Stimulated activated CD8-positive, alpha-beta memory T cell treated with anti-CD3 and anti-CD28 coated beads, Interleukin-7, amount 100 ng/mL, for 1 hour (primary cell): ENCODE measurements at places on chromosomes 2 and 18.

GRCh38 chr18:28125051-28125450 is 51.9 kb downstream of the CDH2 start:
- no peak for DNase-seq

DNA sequence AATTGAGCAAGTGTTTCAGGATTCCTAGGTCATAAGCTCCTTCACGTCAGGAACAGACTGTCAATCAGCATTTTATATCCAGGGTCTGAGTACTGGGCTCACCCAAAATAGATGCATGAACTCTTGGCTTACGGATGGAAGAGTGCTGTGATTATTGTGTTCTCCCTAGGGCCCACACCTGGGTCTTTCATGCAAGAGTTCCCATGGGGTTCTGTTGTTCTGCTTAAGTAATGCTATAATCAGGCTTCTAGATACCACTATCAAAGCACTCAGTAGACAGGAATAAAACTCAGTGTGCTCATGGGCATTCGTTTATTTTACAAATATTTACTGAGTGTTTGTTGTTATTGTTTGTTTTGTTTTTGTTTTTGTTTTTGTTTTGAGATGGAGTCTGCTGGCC is 46.4 kb upstream of the PMAIP1 start:
- DNase-seq: no peak

DNA sequence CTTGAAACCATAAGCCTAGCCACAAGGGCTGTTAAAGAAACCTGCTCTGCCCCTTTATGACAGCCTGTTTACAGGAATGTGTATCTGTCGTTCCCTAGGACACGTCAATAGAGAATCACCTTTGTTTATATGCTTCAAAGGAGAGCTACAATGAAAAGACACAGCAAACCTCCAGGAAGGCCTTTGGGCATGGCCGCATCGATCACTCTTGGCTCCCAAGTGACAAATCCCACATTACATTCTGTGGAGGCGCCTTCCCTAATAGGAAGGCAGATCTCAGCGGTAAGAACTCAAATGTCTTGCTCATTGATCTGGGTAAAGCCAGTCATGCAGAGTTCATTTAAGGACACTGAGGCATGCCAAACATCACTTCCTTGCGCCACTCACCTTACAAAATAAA is 26.5 kb downstream of the KIAA2012 start:
- no peak for DNase-seq

GRCh38 chr18:56919190-56919589 is 227.7 kb upstream of the BOD1L2 start:
- no peak for DNase-seq

DNA sequence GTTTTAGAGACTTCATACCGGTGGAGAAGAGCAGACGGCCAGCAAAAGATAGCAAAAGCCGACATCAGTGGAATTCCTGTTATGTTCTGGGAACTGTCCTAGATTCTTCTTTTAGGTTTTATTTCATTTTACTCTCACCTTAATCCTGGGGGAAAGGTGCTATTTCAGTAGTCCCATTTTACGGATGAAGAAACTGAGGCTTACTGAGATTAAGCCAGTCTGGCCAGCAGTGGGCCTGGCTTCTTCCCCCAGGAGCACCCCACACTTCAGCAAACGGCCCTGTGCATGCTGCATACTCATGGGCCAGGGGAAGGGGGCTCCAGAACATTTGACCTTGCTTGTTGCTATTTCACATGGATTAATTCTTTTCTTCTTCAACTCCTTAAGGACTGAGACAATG is 56.7 kb downstream of the NTSR2 start:
- DNase-seq: no peak

DNA sequence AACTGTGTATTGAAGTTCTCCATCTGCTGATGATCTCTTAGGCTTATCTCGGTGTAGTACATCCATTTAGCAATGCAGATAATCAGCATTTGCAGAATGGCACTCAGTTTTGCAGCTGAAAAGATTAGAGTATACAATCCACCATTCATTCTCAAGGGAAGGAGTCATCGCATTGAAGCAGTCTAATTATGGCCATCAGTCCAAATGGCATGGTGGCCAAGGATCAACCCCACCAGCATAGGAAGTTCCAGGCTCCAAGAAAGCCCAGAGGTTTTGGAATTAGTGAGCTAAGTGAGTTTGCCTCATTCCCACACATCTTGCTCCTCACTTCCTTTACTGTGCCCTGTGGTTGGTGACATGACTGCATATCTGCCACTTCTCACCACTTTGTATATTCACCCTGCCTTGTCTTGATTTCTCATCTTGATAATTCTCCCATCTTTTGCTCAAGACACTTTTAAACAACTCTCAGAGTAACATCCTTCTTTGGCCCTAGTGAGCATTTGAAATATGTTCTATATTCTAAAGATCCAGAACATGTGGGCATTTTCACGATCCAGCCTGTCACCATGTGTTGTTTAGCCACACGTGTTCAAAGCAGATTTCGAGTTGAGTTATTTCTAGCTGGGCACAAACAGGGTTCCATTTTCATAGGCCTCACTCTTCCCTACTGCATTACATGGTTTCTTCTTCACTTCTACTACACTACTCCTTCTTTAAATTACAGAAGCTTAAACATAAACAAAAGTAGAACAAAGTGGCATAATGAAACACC is 1119.8 kb downstream of the TSN start:
- DNase-seq: no peak

- DNase-seq: no peak
These were observed 138.1 kb downstream of the WDR7 start for GRCh38 chr18:56789004-56789888.

DNA sequence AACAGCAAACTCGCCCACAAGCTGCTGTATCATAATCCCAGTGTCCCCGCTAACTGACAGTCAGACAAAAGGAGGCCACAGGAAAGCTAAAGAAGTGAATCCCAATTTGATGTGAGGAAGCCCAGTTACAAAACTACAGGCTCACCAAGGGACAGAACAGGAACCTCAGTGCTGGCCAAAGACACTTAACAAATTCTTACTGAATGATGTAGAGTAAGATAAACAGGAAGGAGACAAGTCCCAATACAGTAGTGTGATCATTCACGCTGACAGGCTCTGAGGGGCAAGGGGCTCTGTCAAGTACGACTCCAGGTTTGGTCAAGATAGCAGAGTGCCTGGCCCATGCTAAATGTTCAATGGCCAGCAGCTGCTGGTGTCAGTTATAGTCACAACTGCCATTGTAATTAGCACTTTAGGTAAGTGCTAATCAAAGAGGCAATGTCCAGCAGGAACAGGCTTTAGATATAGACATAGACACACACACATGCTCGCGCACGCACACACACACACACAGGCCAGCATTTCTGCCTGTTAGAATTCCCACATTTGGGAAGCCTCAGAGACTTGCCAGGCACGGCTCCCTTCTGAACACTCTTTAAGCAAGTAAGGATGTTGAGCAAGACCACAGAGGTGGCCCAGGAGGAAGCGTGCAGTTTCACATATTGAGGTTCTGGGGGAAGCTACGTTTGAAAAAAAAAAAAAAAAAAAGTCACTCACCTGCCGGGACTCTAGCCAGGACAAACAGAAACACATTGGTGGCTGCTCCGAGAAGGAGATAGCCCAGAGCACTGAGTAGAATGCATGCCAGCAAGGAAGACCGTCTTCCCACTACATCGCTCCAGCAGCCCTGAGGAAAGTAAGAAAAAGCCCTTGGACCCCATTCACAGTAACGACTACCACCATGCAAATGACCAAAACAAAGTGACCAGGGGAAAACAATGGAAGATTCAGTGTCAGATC is 35.4 kb upstream of the TMEM182 start:
- no peak for DNase-seq

DNA sequence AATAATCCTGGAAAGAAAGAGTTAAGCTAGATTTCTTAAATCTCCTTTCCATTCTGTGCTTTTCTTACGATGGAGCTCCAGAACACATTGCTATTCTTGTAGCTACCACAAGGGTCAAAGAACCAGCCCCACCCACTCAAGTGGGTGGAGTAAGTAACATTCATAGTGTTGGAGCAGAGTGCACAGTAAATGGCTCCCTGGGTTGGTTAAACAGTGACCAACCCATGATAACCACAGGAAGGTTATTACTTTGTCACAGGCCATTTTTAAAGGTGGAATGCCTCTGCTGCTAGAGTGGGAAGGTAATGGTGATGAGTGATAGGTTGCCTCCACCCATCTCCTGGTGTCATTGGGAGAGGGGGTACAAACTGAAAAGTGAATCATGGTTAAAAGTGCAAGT is 13.9 kb downstream of the ARPC2 start:
- DNase-seq: no peak

DNA sequence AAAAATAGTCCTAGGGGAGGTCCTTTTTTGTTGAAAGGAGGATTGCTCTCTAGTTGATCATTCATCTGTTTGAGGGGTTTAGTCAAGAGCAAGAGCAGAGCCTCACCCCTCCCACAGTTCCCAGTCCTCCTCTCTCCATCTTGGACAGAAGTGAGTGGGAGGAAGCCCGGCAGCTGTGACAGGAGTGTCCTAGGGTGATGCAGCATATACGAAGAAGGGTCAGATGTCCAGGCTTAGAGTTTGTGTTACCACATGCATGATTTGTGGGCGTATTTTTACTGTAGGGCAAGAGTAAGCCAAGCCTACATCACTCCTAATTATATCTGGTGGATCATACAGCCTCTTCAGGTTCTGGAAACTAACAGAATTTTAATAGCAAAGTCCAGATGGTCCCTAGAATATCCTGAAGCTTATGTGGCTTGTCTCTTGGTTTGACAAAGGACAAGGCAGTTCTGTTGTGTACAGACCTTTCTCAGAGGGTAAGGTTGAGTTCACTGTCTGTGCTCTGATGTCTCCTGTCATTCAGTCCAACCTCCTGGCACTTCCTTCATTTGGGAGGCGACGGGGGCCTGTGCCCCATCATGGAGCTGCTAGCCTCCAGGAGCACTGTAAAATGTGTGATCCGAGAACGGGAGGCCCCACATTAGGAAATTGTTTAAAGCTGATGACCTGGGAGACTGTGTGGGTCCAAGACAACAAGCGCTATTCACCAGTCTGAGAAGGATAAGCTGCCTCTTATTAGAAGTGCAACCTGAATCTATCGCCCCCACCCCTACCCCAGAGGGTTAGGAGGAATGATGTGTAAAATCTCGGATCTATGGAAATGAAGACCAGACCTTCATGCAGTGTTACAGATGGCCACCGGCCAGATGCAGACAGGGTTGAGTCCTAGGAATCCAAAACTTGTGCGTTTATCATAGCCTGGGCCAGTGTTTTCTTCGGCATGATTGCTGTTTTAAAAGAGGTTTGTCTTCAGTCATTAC is 6.9 kb downstream of the CEP68 start:
- no peak for DNase-seq

DNA sequence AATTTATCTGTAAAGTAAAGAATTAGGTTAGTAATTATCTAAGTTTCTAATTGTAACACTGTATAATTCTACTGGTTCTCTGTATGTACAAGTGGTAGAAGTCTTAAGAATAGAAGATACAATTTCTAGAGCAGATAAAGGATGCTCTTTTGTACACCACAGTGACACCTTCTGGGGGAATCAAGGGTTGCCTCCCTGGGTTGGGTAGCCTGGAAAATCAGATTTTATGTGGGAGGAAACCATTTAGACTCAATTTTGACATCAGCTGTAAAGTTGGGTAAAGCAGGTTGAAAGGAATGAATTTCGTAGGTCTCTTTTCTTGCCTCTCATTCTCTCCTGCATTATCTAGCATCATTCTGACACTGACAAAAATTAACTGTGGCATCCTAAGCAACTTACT is 354.8 kb downstream of the DCC start:
- DNase-seq: no peak

- no peak for DNase-seq
These were observed 133.4 kb upstream of the GLI2 start for GRCh38 chr2:120602251-120602650.

GRCh38 chr2:97675430-97676113 is 6.1 kb downstream of the C2orf92 start:
- DNase-seq: no peak

- no peak for DNase-seq
These were observed 18.8 kb downstream of the PID1 start for GRCh38 chr2:229252280-229252679.

DNA sequence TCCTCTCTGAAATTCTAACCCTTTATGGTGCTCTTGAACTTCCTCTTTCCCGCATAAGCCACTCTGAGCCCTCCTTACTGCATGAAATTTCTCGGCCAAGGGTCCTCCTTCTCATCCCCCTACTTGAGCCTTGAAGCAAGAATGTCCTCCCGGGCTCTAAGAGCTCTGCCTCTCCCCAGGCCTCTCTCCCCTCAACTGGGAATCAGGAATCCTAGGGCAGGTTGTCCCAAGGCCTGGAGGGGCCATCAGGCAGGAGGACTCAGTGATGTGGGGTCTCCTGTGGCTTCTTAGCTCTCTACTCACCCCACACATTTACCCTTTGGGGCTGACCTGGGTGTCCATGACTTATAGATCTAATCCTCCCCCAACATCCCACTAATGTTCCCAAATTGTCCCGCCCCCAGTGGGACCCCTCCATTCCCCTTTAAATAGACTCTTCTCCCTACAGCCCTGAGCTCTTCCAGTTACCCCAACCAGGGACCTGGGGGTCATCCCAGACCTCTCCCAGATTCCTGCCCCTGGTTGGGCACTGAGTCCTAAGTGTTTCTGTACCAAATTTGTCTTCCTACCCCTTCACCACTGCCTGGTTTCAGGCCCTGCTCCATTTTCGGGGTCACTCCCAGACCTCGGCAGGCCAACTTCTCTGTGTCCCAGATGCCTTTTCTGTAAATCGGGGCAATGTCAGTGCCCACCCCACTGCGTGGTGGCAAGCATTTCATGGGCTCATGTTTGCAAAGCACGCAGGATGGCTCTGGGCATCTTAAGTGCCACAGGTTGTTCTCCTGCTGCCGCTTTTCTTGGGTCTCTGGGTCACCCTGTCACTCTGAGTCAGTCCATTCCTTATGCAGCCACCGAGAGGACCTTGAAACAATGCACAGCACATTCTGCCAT is 171.2 kb downstream of the ASB1 start:
- no peak for DNase-seq

DNA sequence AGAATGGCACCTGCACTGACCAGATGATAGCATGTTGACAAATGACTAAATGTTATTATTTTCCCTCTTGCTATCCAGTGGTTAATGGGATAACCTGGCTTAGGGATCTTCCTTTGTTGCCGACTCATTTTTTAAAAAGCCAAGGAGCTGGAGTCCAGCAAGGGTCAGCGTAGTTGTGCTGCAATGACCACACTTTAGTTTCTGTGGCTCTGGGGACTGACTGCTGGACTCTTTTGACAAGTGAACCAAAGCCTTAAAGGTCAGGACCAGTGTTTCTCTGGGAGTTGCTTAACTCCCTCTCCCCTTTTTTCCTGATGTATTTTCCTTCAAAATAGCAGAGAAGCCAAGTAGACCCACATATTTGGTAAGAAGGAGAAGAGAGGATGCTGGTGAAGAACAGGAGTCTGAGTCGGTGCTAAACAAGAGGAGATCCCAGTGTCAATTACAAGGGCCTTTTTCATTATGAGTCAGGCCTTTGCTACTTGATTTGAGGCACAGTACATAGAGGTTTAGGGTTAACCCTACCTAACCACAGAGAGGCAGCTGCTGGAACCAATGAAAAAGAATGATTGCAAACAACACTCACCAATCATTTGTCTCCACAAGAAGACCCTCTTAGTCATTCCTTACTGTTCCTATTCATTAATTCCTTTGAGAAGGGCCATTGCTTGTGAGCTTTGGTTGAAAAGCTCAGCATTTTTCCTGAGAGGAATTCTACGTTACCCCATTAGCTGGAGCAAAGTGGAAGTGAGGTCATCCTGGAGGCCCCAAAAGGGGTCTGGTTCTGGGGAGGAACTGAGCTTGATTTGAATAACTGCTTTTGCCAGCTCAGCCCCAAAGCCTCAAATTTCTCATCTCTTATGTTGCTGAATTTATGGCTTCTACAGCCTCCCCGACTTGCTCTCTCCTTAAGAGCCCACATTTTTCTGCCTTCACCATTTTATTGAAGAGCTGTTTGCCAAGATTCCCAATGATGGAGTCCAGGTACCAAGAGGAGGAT is 137.6 kb upstream of the HNMT start:
- no peak for DNase-seq
